ENCODE measurements at places on chromosomes 5 and 9.

DNA sequence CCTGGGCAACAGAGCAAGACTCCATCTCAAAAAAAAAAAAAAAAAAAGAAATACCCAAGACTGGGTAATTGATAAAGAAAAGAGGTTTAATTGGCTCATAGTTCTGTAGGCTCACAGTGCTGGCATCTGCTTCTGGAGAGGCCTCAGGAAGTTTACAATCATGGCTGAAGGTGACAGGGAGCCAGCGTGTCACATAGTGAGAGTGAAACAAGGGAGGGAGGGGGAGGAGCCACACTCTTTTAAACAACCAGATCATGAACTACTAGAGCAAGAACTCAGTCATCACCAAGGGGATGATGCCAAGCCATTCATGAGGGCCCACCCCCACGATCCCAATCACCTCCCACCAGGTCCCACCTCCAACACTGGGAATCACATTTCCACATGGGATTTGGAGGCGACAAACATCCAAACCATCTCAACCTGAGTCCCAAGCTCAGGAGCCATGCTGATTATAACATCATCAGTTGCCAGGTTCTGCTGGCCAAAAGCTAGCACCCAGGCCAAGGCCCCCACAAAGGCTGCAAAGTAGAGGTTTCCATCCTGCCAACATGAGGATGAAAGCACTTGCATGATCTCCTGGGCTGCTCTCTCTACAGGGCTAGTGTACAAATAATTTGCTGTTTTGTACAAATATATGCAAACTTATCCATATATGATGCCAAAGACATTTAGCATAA, 15.3 kb downstream of the DENND1A start:
- DNase-seq: no peak

DNA sequence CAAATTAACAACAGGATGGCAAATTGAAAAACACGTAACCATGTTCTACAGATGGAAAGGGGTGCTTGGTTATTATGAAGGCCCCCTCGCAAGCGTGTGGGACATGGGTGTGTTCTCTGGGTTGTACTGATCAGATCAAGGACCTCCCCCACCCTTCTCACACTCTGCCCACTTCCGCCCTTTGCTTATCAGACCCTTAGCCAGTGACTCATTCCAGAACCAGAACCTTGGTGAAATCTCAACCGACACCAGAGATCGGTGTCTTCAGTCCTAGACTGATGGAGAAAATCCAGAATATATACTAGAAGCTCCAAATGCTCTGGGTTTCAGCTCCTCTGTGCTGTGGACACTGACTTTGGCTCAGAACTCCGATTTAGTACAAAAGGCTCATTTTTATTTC, 64.9 kb downstream of the PTTG1 start:
- peak; percentile 69 for DNase-seq

GRCh38 chr5:15261269-15261995, 238.5 kb upstream of the FBXL7 start:
- DNase-seq: no peak

DNA sequence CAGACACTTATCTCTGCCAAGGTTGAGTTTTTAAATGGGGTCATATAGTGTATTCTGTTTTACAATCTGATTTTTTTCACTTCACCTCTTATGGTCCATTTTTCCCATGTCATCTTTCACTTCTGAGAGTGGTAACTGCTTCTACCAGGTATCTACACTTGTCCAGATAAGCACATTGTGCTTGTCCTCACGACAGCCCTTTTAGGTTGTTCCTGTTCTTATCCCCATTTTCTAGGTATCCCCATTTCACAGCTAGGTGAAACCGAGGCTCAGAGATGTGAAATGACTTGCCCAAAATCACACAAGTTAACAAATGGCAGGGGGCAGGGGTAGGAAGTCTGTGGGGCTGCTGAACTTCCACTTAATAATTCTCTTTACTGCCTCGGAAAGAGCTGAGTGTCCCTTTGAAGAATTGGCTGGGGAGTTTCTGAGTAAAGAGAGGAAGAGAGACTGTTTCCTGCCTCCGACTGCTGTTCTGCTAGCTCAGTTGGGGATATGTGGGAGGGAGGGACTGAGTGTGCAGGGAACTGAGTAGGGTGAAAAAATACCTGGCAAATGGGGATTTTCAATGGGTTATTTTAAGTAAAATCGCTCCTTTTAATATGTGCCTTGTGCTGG, 255.4 kb downstream of the GRIA1 start:
- DNase-seq: no peak

- DNase-seq: no peak
Observed at GRCh38 chr9:70746316-70746715, 331.9 kb upstream of the KLF9 start.

GRCh38 chr5:95925939-95926338, 35.7 kb downstream of the ELL2 start:
- DNase-seq: no peak

GRCh38 chr5:136655468-136655867, 290.1 kb upstream of the TRPC7 start:
- DNase-seq: no peak
